ENCODE measurements at places on chromosomes 2 and 18. TPM values are rescaled to one million over a fixed set of nuclear protein-coding genes. Genes with fewer than 3 reads are reported as not detected.

GRCh38 chr2:233142355-233142897 is 82.3 kb downstream of the INPP5D start:
- peak overlapping the region; percentile 46 for H3K4me3 ChIP-seq
- peak; percentile 73 for DNase-seq
- H3K27ac ChIP-seq, result peak overlapping the region; percentile 92
- H3K36me3 ChIP-seq, result peaks cover 84% of the 10 kb centered on the region
- H3K27me3 ChIP-seq, result no peaks in the 10 kb centered on the region

DNA sequence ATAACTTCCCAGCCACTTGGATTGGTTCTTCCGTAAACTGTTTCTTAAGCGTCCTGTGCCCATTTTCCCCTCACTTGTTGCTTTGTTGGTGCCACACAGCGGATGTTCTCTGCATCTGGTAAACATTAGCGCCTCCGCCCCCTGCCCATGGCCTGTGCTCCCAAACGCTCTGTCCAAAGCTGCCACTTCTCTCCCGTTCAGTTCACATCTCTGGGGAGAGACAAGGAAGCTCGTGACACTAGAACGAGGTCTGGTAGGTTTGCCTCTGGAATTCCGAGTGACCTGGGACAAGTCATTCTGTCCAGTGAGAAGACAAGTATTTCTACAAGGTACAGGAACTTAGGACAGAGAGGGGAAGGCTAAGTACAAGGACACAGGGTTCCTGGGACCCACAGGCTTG is 9.4 kb downstream of the COPS9 start:
- H3K27me3 ChIP-seq, result no peaks in the 10 kb centered on the region
- H3K36me3 ChIP-seq, result peaks cover 31% of the 10 kb centered on the region
- no peak overlapping the region for H3K4me3 ChIP-seq

- H3K4me1 ChIP-seq, result peaks cover 33% of the 10 kb centered on the region
- peaks cover 22% of the 10 kb centered on the region for H3K36me3 ChIP-seq
- H3K27me3 ChIP-seq, result peaks cover 16% of the 10 kb centered on the region
- peak; percentile 33 for DNase-seq
- peak overlapping the region; percentile 32 for H3K27ac ChIP-seq
Measured at GRCh38 chr18:35581898-35582641, 530 bp downstream of the GALNT1 start.

DNA sequence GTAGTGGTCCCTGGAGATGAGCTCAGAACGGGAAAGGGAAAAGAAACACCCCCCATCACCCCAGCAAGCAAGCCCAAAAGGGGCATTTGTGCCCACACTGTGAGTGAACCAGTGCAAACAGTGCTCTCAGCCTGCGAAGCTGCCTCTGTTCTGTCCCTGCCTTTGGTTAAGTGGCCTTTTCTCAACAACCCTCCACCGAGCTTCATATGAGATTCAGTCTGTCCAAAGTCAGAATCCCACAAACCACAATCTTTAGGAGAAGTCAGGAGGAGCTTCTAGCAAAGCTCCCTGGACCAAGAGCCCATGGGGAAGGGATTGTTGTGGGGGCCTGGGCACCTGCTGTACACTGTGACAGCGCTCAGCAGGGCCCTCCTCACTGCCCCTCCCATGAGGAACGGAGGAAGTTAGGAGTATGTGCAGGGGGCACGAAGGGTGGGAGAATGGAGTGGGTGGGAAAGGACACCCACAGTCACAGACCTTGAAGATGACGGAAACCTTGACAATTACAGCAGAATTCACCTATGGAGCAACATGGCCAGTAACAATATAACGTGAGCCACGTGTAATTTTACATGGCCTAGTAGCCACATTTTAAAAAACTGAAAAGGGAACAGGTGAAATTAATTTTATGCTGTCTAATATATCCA is 119.5 kb downstream of the SMAD7 start:
- DNase-seq, result peak; percentile 11
- H3K27ac ChIP-seq, result peak overlapping the region; percentile 36
- H3K4me1 ChIP-seq, result peaks cover 70% of the 10 kb centered on the region
- H3K4me3 ChIP-seq, result no peak overlapping the region

GKN2 gene
- total RNA-seq, result not detected

OR6B2 gene
- not detected for total RNA-seq

SCN7A gene
- total RNA-seq, result not detected

Measured in activated CD4-positive, alpha-beta memory T cell treated with anti-CD3 and anti-CD28 coated beads, Interleukin-2, amount 10 ng/mL, durations not matched to agents 7 days and 5 days (primary cell).